ENCODE measurements at places on chromosomes 5 and 9.

GRCh38 chr9:117134826-117135500 lies 279.9 kb downstream of the ASTN2 start:
- DNase-seq = no peak

GRCh38 chr5:86463339-86463738 lies 154.4 kb upstream of the COX7C start:
- DNase-seq = no peak

DNA sequence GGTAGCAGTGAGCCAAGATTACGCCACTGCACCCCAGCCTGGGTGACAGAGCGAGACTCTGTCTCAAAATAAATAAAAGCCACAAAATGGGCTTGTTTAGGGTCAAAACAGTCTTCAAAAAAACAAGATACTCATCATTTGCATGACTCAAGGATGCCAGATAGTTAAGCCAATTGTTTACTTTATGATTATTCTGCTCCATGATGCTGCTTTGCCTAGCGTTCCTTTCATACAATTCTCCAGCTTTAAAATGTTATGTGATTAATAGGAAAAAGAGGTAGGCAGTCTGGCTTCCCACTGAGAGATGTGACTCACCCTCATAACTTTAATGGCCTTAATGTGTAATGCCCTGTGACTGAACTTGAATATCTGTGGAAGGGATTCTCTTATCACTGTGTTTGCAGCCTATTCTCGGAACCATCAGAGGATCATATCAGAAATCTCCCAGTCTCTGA lies 364.6 kb upstream of the TRPC7 start:
- DNase-seq = no peak

GRCh38 chr5:172902497-172903472 lies 56.4 kb upstream of the RPL26L1 start:
- DNase-seq = no peak

DNA sequence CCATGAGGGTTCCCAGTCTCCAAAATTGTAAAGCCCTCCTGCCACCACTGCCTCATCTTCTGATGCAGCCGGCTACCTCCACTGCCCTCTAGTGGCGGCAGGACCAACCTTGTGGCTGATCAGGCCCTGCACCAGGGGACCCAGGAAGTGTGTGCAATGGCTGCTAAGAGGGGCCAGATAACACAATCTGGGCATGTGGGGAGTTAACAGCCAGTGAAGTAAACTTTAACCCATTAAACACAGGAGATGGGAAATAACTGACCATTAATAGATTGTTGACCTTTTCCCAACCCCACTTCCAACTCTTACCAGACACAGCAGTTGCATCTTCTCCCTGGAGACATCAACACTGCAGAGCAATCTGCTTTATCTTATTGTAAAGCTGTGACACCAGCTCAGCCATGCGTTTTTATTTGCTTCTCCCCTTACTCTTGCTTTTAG lies 63.3 kb downstream of the FREM1 start:
- peak; percentile 20 for DNase-seq
